ENCODE measurements at places on chromosomes 2 and 18.

DNA sequence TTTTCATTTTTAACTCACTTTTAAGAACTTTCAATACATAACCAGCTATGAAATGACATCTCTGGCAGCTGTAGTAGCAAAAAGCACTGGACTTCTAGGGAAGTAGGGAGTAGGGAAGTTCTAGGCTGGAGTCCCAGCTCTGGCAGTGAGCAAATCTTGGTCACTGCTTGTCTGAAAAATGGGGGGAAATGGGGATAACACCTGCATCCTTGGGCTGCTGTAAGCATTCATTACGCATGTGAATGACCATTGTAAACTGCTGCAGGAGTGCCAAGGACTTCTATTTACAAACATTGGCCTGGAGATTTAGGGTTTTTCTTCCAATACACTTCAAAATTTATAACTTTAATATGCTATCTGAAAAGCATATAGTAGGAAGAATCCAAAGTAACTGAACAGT is 972 bp upstream of the MPP4 start:
- no peak overlapping the region for H3K27ac ChIP-seq
- H3K36me3 ChIP-seq: peaks cover 10% of the 10 kb centered on the region
- no peak overlapping the region for H3K4me3 ChIP-seq
- H3K4me1 ChIP-seq: no peaks in the 10 kb centered on the region
- DNase-seq: no peak

DNA sequence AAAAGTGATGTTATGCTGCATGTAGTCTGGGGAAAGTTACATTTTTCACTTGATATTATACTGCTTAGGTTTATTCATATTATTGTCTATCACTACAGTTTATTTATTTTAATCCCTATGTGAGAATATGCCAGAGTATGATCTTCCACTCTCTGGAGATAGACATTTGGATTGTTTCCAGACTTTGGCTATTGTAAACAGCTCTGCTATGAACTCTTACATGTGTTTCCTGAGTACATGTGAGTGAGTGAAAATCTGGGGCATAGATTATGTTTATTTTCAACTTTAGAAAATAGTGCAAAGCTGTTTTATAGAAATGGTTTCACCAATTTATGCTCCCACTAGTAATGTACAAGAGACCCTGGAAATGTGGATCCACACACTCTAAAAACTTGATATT is 49.0 kb upstream of the EPAS1 start:
- no peaks in the 10 kb centered on the region for H3K27me3 ChIP-seq
- no peak overlapping the region for H3K4me3 ChIP-seq

DNA sequence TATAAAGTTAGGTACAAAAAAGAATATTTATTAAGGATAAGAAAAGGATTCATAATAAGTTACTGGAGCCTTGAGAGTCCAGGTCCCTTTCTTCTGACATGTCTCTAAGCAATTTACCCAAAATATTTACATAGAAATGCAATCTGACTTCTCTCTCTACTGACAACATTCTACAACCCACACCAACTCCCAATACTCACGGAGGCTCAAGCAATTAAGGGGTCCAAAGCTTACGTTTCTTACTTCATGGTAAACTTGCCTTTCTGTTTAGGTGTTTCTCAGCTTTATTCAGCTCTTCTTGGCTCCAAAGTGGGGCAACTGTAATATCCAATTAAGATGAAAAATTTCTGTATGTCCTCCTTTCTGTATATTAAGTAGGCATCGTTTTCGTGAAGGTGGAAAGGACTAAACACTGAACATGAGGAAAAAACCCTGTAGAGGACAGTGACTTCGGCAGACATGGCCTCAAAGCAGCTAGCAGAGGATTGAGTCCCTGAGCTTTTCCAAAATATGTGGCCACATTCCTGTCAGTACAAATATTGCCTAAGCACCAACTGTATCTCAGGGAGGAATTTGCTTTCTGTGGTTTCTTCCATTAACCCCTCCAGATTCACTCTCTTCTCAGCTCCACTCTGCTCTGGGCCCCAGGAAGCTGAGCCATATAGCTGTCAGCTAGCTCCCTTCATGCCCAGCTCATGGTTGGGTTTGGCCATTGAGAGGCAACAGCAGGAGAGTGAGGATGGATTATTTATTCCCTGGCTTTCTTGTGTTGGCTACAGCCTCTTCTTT is 67.9 kb upstream of the GLS start:
- no peak for DNase-seq
- peaks cover 8% of the 10 kb centered on the region for H3K27me3 ChIP-seq
- H3K27ac ChIP-seq: no peak overlapping the region

DNA sequence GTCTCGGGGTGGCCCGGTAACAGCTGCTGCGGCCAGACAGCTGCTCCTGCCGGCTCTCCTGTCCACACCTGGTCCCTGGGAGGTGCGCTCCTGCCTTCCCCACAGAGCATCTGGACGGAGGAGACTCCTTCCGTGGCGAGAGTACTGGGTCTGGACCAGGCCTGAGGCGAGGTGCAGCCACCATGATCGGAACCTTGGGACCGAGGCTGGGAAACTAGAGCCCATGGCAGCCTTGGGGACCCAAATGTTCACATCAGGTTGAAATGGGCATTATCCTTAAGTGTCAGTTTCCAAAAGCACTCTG is 628 bp downstream of the GIGYF2 start:
- H3K4me1 ChIP-seq: peaks cover 30% of the 10 kb centered on the region
- H3K27ac ChIP-seq: peak overlapping the region; percentile 93
- H3K36me3 ChIP-seq: peaks cover 15% of the 10 kb centered on the region
- no peaks in the 10 kb centered on the region for H3K27me3 ChIP-seq

DNA sequence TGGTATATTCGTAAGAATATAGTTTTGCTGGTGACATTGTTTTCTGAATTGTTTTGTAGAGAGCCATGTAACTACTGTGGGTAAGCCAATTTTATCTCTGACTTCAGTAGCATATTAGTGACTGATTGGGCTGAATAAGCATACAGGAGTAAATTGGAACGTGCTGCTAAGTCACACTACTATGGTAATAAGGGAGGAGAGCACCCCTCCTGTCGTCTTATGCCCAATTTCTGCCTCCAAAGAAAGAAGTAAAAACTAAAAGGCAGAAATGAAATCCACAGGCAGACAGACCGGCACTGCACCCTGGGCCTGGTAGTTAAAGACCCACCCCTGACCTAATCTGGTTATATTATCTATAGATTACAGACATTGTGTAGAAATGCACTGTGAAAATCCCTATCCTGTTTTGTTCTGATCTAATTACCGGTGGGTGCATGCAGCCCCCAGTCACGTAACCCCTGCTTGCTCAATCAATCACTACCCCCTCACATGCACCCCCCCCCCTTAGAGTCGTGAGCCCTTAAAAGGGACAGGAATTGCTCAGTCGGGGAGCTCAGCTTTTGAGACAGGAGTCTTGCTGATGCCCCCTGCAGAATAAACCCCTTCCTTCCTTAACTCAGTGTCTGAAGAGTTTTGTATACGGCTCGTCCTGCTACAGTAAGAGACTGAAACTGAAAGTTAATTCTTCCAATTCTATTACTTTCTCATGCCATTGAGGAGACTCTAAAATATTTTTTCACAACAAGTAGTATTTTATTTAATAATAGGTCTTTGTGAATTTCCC is 167.0 kb downstream of the ZNF804A start:
- H3K36me3 ChIP-seq: peaks cover 2% of the 10 kb centered on the region
- no peak overlapping the region for H3K4me3 ChIP-seq
- H3K27me3 ChIP-seq: no peaks in the 10 kb centered on the region
- no peak for DNase-seq

GRCh38 chr2:17804358-17804757 is 11.9 kb upstream of the MSGN1 start:
- H3K27me3 ChIP-seq: peaks cover 55% of the 10 kb centered on the region
- H3K4me1 ChIP-seq: no peaks in the 10 kb centered on the region
- H3K27ac ChIP-seq: no peak overlapping the region

DNA sequence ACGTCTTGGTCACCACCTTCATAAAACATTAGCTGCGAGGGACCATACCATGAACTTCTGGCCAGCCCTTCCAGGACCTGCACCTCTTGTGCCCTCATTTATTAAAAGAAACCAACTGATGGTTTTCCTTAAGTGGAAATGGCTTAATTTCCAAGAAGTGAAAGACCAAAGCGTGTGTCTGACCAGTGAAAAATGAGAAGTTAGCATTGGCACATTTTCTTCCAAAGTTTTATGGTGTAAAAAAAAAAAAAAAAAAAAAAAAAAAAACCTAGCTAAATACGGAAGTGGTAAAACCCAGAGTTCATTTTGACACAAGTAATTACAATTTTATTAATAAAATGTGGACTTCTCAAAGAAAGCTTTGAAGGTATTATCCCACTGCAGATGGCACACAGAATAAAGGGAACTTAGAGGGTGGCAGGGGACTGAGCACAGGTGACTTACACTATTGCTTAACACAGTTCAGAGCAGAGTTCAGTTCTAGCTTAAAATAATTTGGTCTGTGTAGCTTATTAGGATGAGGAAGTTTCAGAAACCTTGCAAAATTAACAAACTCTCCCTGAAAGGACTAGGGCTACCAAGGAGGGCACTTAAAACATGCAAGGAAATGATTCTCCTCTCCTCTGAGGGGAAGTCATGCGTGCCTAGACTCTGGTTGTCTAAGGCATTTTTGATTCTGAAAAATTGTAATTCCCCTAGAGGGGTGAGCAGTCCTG is 42.2 kb upstream of the EPG5 start:
- H3K4me1 ChIP-seq: no peaks in the 10 kb centered on the region
- no peaks in the 10 kb centered on the region for H3K27me3 ChIP-seq
- no peak overlapping the region for H3K27ac ChIP-seq
- H3K4me3 ChIP-seq: no peak overlapping the region

- H3K36me3 ChIP-seq: peaks cover 2% of the 10 kb centered on the region
- DNase-seq: no peak
- H3K4me1 ChIP-seq: peaks cover 24% of the 10 kb centered on the region
- no peaks in the 10 kb centered on the region for H3K27me3 ChIP-seq
Measured at GRCh38 chr2:7061450-7061789, 144.2 kb downstream of the RNF144A start.
